Ascending aorta (tissue), 2 donors: ENCODE measurements at places on chromosomes 13 and 19. TPM values are rescaled to one million over a fixed set of nuclear protein-coding genes. Genes with fewer than 3 reads are reported as not detected.

DNA sequence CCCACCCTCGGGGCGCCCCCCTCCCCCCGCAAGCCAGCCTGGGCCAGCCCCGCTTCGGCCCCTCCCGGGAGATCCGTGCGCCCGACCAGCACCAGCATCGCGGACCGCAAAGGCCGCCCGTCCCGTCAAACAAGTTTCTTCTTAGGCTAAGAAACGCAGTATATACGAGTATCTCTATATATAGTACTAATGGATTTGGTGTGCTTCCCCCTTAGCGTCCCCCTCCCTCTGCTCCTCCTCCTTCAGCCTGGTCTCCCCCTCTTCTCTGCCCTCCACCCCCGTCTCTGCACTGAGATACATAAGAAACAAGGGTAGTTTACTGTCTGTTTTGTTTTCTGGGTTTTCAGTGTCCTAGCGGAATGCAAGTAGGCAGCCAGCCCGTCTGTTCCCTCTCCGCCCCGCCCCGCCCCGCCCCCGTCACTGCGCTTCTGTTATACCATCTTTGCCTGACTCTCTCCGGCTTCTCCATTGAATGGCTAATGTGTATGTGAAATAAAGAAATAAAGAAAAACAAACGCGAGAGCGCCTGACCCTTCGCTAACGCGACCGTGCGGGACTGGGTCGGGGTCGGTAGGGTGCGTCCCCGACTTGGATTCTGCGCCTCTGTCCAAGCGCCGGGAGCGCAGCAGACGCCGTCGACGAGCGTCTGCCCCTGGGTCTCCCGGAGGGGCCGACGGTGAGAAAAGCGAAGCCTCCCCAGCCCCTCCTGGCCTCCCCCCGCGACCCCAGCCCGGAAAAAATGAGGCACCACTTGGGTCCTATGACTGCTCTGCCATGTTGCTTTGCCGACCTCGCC is 4.2 kb downstream of the LYL1 start:
- DNase-seq: peak; percentile 66

GRCh38 chr13:21550918-21551317 is 53.1 kb downstream of the MICU2 start:
- DNase-seq: no peak

GRCh38 chr13:33744589-33745369 is 73.2 kb upstream of the RFC3 start:
- DNase-seq: no peak

DNA sequence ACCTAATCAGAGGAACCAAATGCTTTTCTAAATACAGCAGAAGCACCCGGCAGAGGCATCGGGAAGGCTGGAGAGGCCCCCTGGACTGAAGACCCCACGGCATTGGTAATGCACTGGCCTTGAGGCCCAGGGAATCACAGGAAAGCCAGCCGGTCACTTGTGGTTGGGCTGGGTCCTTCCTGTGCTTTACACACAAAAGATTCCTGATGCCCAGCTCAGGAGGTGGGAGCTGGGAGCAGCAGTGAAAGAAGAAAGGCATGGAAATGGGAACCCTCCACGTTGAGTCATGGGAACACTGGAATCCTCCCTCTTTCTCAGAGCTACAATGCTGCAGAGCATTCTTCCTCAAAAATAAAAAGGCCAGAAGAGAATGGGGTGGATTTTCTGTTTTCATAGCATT is 126.4 kb downstream of the TNFRSF19 start:
- no peak for DNase-seq

GRCh38 chr13:42048684-42049453 is 421 bp downstream of the DGKH start:
- peak; percentile 91 for DNase-seq

- no peak for DNase-seq
Observed at GRCh38 chr13:29830000-29830399, 20.4 kb downstream of the UBL3 start.

DNA sequence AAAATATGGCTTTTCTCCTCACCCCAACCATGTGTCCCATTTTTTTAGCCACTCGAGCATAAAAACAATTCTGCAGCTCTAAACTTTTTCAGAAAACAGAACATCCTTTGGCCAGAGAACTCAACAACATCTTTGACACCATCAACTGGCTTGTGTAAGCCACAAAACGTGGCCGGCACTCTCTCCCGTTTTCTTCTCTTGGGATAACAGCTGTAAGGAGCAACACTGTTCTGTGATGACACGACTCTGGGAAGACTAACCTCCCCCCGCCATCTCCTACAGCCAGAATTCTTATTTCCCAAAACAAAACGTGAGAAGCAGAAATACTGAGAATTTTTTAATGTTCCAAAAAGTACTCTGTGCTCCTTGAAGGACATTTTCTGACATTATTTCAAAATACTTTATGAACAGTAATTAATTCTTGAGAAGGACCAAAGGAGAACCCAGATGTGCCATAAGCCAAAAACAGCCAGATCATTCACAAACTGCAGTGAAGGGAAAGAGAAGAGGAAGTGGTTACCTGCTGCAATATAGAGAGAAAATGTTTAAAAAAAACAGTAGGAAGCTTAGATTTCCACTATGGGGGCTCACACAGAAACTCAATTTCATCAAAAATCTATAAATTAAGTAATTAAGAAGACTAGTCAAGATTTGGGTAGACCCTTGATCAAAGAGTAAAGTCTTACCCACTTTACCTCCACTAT is 25.8 kb downstream of the COL4A1 start:
- DNase-seq: peak; percentile 56

DNA sequence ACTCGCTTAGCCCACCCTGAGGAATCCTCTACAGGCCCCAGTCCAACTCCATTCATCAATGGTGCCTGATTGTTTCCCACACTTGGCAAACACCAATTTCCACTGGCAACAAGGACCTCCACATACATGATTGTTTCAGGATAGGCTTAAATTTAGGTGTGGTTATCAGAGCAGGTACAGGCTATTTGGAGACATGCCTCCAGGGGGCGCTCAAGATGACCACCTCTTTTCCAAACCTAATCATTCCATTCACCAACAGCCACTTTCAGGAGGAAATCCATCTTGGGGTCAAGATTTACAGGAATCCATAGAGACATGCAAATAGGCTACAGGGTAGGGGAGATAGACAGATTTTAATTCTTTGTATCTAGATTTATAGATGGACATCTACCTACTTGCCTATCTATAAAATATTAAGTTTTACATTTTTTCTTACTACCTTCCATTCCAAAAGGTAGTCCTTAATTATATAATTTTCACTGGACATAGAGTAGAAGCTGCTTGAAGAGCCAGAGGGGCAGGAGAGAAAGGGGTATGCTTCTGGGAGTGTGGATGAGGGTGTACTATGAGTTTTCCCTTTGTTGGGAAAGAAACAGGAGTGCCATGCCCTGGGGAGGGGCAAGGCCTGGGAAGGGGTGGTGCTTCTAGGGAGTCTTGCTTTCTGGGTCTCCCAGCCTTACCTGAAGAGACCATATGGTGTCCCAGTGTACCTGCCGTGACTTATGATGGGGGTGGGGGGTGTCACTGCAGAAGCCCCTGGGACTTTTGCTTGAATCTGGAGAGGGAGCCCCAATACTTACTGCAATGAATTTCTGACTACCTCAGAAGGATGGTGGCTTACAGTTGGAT is 14.1 kb upstream of the PCDH8 start:
- no peak for DNase-seq

Gene MTUS2
- total RNA-seq: 8.9 TPM

Gene OR7D2
- not detected for total RNA-seq

Gene SIGLEC9
- 0.85 TPM for total RNA-seq
